ENCODE measurements at places on chromosomes 5 and 9.
A peak's percentile ranks its signal among the peaks of the same experiment; 100 is the strongest.

DNA sequence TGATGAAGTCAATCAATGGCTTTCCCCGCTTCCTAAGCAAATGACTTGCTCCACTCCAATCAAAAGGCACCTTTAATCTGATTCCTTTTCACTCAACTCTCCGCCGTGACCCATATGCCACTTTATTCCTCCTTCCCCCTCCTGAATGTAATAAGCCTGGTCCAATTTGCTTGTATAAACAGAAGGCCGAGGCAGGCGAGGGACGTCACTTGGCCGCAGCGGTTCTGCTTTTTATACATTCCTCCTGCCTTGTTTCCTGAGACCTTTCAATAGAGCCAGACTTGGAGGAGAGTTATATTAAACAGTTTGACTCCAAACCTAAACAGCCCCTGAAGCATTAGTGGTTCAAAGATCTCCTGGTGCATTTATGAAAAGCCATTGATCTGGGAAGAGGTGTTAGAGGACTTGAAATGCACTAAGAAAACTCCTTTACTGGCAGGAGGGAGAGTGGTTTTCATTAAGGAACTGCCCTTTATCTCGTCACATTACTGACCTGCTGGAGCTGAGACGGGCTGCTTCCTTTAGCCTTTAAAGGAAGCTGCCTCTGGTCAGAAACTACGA lies 273.4 kb downstream of the SLIT3 start:
- no peak for DNase-seq

GRCh38 chr5:82351754-82352145 lies 73.6 kb upstream of the RPS23 start:
- DNase-seq: no peak

DNA sequence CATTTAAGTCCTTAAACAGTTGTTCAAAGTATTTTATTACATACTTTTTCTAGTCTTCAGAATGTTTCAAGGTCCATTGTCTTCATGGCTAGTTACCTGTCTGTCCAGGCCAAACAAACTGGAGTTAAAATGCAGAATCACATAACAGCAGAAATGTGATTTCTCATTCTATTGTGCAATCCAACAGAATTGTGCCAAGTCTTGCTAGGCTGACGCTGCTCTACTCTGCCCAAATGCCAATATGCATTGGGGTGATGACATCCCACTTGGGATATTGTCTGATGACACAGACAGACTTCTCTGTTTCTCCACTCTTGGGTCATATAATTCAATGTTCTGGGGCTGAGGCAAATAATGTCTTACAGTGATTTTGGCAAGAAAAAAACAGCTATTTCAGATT lies 5.2 kb upstream of the SLC22A5 start:
- no peak for DNase-seq

GRCh38 chr9:114626415-114627020 lies 15.4 kb downstream of the TMEM268 start:
- DNase-seq: no peak

DNA sequence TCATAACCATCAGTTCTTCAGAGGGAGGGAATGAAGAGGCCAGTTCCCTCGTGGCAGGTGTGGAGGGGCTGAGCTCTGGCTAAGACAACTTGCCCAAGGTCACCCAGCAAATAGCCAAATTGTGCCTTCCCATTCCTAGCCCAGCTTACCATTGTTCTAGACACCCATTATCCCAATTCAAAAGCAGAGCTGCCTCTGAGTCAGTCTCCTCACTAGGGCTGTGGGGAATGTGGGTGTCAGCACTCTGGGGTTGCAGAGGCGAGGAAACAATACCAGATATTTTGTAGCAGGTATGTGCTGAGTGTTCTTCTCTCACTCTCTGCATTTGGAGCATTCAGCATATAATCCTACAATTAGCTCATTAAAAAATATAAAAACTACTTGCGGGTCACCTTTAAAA lies 270.8 kb downstream of the PSAT1 start:
- no peak for DNase-seq

- no peak for DNase-seq
Measured at GRCh38 chr9:97970165-97970564, 13.0 kb upstream of the ANP32B start.

DNA sequence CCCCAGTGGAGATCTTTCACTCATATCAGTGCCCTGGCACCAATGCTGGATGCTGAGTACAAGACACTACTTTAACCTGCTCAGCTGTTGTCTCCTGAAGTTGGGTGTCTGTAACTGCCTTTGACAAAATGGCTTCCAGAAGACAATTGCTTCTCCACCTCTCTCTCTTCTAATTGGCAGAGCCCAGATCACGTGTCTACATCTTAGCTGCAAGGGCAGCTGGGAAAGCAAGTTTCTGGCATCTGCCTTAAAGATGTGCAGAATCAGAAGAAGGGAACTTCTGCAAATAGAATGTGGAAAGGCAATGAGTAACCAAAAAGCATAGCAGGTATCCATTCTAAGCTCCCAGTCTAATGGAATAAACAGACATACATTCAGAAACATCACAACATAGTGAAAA lies 81.1 kb downstream of the PDZD2 start:
- DNase-seq: no peak

DNA sequence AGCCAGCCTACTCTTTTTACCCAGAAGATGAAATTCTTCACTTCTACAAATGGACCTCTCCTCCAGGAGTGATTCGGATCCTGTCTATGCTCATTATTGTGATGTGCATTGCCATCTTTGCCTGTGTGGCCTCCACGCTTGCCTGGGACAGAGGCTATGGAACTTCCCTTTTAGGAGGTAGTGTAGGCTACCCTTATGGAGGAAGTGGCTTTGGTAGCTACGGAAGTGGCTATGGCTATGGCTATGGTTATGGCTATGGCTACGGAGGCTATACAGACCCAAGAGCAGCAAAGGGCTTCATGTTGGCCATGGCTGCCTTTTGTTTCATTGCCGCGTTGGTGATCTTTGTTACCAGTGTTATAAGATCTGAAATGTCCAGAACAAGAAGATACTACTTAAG lies 16.6 kb downstream of the OCLN start:
- DNase-seq: no peak

GRCh38 chr5:135091286-135091685 lies 57.3 kb upstream of the PITX1 start:
- no peak for DNase-seq

GRCh38 chr5:126360467-126360866 lies 62.7 kb upstream of the GRAMD2B start:
- DNase-seq: no peak

- DNase-seq: no peak
Measured at GRCh38 chr9:135334953-135335460, 144.6 kb upstream of the PPP1R26 start.

DNA sequence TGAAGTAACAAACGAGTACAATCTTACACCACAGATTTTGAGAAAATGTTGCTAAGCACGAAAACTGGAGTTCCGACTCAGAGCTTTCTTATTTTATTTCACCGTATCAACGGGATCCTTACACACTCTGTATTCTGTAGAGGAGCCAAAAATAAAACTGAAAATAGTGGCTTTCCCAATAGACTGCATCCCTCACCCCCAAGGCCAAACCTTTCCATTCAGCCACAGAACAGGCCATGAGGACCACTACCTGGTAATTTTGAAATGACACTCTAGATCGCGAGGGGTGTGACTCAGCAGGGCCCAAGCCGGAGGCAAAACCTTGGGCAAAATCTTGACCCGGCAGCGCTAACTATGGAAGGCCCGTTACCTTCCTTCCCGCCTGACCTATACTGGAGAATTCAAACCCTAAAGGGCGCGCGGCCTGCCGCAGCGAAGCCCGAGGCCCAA lies 432 bp downstream of the HSPA9 start:
- DNase-seq: no peak

DNA sequence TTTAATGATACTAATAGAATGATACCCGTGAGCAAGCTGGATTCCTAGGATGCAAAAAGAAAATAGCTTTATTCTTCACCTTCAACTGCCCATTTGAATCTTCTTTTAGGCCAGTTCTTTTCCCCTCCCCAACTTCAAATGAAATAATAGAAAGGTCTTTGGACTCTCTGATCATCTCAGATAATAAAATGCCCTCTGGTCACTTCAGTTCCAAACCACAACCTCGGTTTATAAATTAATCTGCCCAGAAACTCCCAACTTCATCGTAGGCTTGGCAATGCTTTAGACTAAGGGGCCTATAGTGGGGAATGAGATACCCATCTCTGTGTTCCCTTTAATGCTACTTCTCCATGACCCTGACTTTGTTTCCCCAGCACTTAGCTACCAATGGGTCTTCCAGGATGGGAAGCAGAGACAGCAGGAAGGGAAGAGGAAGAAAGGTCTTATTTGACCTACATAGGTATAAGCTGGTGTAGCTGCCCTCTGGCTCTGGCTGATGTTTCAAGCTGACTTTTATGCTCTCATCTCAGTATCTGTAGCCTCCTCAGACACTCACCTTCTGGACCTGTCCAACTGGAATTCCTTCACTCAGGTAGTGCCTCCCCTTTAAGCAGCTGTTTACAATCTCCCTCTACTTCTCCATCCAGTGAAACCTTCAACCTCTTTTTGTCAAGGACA lies 47.2 kb upstream of the RAD23B start:
- DNase-seq: no peak

GRCh38 chr5:132446621-132447020 lies 44.0 kb downstream of the IRF1 start:
- peak; percentile 84 for DNase-seq

DNA sequence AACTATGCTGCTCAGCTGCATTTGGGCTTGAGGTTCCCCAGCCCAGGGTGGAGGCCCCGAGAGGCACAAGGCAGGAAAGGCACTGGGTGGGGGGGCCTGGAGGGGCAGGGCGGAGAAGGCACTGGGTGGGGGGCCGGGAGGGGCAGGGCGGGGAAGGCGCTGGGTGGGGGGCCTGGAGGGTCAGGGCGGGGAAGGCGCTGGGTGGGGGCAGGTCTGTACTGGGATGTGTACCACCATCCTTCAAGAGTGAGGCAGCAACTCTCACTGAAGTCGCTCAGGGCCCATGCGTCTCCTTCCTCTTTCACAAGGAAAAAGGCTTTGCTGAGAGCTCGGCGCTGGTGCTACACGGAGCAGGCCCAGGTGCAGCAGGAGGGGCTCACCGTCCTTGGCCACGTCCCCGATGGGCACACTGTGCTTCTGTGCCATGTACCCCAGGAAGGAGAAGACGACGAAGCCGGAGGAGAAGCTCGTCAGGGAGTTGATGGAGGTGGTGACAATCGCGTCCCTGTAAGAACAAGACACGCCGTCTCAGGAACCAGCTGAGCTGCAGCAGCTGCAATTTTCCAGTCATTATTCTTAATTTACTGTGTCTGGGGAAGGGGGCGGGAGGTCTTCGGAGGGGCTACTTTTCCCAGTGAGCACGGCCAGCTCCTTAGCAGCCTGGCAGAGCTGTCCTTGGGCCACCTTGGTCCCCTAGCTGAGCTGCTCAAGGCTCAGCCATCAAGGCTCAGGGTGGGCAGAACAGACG lies 30.8 kb downstream of the SLC6A3 start:
- DNase-seq: peak; percentile 27

- no peak for DNase-seq
Measured at GRCh38 chr5:171989276-171989675, 17.2 kb downstream of the FBXW11 start.

- DNase-seq: peak; percentile 57
Measured at GRCh38 chr9:96025995-96026602, 150.6 kb downstream of the ERCC6L2 start.

DNA sequence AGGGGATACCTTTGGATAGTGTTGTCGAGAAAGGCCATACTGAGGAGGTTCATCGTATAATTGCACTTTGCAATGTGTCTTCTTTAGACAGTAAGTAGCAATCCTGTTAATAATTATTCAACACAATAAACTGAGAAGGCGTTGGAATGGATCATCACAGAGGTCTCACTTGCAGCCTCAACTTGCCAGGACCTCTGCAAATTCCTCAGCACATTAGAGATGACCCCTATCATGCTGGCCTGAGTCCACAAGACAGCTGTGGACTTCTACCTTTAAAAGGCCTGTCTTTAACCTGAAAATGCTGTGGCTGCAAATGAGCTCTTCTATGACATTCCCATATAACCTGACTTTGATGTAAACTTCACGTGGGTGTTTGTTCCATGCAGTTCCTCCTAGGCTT lies 14.1 kb downstream of the SH3TC2 start:
- no peak for DNase-seq

DNA sequence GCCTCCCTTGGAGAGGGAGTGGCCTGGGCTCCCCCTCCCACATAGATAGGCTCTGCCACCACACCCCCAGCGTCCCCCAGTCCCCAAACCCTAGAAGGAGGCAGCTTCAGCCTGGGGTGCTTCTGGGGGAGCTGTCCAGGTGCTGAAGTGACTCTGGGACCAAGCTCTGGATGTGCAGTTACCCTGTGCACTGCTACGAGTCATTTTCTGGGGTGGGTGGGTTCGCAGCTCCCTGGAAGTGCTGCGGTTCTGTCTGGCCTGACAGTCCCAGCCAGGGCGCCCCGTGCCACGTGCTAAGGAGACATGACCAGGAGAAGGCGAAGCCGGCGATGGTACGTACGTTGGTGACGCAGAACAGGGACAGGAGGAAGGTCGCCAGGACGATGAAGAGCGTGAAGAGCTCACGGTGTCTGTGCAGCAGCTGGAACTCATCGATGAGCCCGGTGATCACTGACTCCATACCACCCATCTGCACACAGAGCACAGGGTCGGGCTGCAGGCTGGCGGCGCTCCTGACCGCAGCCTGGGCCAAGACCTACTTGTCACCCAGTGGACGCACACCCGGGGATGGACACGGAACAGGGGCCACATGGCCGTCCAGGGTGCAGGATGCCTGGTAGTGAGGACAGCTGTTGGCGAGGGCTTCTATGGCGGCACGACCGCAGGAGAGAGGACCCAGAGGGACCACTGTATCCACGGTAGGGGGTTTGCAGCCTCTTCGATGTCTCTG lies 35.7 kb downstream of the SLC6A3 start:
- peak; percentile 34 for DNase-seq

- DNase-seq: no peak
Measured at GRCh38 chr5:178424810-178425177, 165.4 kb downstream of the COL23A1 start.

DNA sequence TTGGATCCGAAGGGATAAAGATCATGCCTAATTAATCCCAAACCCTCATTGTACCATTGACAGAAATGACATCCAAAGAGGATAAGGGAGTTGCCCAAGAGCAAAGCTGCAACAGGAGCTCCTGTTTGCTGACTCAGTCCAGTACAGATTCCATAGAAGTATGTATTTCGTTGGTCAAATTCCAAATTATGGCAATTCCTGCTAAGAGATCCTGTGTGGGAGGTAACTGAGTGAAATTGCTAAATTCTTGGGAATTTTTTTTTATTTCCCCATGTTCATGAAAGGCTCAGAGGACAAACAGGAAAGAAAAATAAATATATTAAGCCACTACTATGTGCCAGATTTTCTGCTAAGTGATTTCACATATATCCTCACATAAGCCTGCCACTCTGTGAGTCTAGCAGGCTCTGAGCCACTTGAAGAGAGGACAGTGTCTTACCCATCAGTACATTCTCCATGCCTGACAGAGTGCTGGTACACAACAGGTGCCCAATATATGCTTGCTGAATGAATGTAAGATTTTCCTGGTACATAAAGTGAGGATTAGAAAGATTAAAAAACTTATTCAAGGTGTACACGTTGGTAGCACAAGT lies 132.7 kb downstream of the GLIS3 start:
- no peak for DNase-seq

- DNase-seq: no peak
Measured at GRCh38 chr5:133898440-133898839, 70.0 kb downstream of the C5orf15 start.

Data from Right ventricle myocardium superior (tissue), 1 donor.